ENCODE measurements at places on chromosomes 6 and 20. TPM values are rescaled to one million over a fixed set of nuclear protein-coding genes. Genes with fewer than 3 reads are reported as not detected.

The MTFR2 gene
- total RNA-seq: 12.8 TPM

The RAD21L1 gene
- 1.0 TPM for total RNA-seq

DNA sequence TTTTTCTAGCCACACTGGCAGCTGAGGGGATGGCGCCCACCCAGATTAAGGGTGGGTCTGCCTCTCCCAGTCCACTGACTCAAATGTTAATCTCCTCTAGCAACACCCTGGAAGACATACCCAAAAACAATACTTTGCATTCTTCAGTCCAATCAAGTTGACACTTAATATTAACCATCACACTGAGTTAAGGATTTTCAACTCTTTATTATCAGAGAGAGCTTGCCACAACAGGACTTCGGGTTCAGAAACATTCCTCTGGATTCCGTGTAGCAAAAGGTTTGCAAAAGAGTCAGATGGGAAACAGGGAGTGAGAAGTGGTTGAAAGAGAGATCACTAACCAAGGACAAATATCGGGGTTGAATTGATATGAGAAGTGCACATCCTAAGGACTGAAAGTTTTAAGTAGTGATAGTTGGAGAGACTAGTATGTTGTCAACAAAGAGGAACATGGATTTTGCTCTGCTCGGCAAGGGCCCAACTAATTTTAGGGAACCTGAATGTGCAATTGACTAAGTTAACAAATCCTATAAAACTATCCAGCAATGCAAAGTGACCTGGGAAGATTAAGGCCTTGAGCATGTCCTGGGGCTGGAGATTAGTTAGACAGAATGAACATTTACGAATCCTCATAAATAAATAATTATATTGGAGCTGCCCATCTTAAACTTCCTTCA, 137.0 kb upstream of the TENT5A start:
- H3K27ac ChIP-seq: no peak overlapping the region
- no peak overlapping the region for H3K4me3 ChIP-seq
- H3K27me3 ChIP-seq: no peaks in the 10 kb centered on the region
- no peak for DNase-seq
- H3K36me3 ChIP-seq: no peaks in the 10 kb centered on the region

The TREML4 gene
- total RNA-seq: not detected

- no peaks in the 10 kb centered on the region for H3K27me3 ChIP-seq
- H3K4me1 ChIP-seq: no peaks in the 10 kb centered on the region
- peaks cover 11% of the 10 kb centered on the region for H3K36me3 ChIP-seq
- no peak overlapping the region for H3K4me3 ChIP-seq
- no peak for DNase-seq
Observed at GRCh38 chr20:59020938-59021551, 1.8 kb downstream of the TUBB1 start.

DNA sequence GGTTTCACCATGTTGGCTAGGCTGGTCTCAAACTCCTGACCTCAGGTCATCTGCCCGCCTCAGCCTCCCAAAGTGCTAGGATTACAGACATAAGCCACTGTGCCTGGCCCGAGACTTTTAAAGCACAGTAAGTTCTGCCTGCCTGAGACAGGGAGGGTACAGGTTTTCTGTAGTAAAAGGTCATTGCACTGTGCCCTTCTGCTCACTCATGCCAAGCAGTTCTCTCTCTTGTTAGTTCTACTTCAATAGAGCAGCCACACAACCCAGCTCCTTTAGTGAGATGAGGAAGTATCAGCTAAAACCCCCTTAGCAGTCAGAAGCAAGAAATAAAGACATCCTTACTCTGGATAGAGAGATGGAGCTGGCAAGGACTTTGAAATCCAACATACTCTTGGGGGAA, 52.4 kb upstream of the ARMH2 start:
- DNase-seq: no peak
- no peaks in the 10 kb centered on the region for H3K36me3 ChIP-seq
- H3K4me3 ChIP-seq: no peak overlapping the region
- H3K27me3 ChIP-seq: peaks cover 6% of the 10 kb centered on the region

The CALHM4 gene
- total RNA-seq: not detected

The SIRPA gene
- 2.4 TPM for total RNA-seq

GRCh38 chr20:19253316-19253715, 40.9 kb downstream of the SLC24A3 start:
- no peaks in the 10 kb centered on the region for H3K27me3 ChIP-seq
- no peaks in the 10 kb centered on the region for H3K36me3 ChIP-seq
- no peak overlapping the region for H3K4me3 ChIP-seq
- no peaks in the 10 kb centered on the region for H3K4me1 ChIP-seq
- no peak overlapping the region for H3K27ac ChIP-seq

GRCh38 chr20:62918147-62918546, 8.2 kb downstream of the DIDO1 start:
- no peak overlapping the region for H3K4me3 ChIP-seq
- peaks cover 89% of the 10 kb centered on the region for H3K4me1 ChIP-seq
- H3K36me3 ChIP-seq: no peaks in the 10 kb centered on the region
- DNase-seq: no peak
- H3K27me3 ChIP-seq: no peaks in the 10 kb centered on the region
- no peak overlapping the region for H3K27ac ChIP-seq

- peaks cover 17% of the 10 kb centered on the region for H3K4me1 ChIP-seq
- peak overlapping the region; percentile 96 for H3K4me3 ChIP-seq
- H3K27me3 ChIP-seq: no peaks in the 10 kb centered on the region
- DNase-seq: no peak
- H3K27ac ChIP-seq: peak overlapping the region; percentile 73
- peaks cover 14% of the 10 kb centered on the region for H3K36me3 ChIP-seq
Observed at GRCh38 chr6:26550250-26550993, 12.3 kb downstream of the HMGN4 start.

- H3K27ac ChIP-seq: no peak overlapping the region
- no peaks in the 10 kb centered on the region for H3K36me3 ChIP-seq
- no peak for DNase-seq
Observed at GRCh38 chr20:48933017-48933766, 11.7 kb downstream of the ARFGEF2 start.

- H3K27ac ChIP-seq: no peak overlapping the region
- H3K36me3 ChIP-seq: no peaks in the 10 kb centered on the region
- H3K27me3 ChIP-seq: peaks cover 17% of the 10 kb centered on the region
- no peaks in the 10 kb centered on the region for H3K4me1 ChIP-seq
- no peak for DNase-seq
Observed at GRCh38 chr6:117906507-117906957, 532 bp upstream of the SLC35F1 start.

- no peak for DNase-seq
- no peaks in the 10 kb centered on the region for H3K4me1 ChIP-seq
- H3K4me3 ChIP-seq: no peak overlapping the region
- H3K36me3 ChIP-seq: no peaks in the 10 kb centered on the region
Observed at GRCh38 chr6:80742481-80742880, 636.0 kb downstream of the BCKDHB start.

DNA sequence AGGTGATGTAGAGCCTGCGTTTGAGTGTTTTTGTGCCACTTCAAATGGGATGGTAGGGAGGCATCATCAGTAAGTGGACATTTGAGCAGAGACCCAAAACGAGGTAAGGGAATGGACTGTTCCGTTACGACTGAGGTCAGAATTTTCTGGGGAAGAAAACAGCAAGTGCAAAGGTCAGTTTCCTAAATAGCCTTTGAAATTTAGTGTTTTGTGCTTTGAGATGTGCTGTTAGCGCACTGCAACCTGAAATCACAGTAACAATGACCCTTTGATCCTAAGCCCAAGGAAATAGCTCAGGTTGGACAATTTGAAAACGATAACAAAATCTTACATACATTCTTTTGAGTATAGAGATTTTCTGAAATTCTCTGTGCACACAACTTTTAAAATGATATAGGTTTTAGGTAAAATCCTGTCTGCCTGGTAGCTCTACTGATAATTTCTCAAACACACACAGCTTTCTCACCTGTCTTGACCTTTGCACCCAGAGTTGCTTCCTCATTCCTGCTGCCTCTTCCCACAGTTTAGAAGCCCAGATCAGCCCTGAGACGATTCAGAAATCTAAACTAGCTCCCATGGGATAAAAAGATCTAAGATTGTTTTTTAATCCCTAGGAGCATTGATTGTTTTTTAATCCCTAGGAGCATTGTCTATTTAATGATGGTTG, 22.1 kb downstream of the DCBLD1 start:
- no peak overlapping the region for H3K27ac ChIP-seq
- H3K36me3 ChIP-seq: no peaks in the 10 kb centered on the region
- 0 out of 2 replicates have a peak, but pooled peaks cover 2% of the 10 kb centered on the region for H3K4me1 ChIP-seq
- no peak for DNase-seq
- H3K4me3 ChIP-seq: no peak overlapping the region
- no peaks in the 10 kb centered on the region for H3K27me3 ChIP-seq

- H3K27ac ChIP-seq: no peak overlapping the region
- DNase-seq: no peak
- no peak overlapping the region for H3K4me3 ChIP-seq
- no peaks in the 10 kb centered on the region for H3K4me1 ChIP-seq
- H3K36me3 ChIP-seq: no peaks in the 10 kb centered on the region
Observed at GRCh38 chr6:150336299-150336698, 32.5 kb upstream of the IYD start.

The SLC17A2 gene
- total RNA-seq: not detected

Data from Panc1 (cell line).